GM04504 (cell line): ENCODE measurements at places on chromosomes 6 and 20.
A peak's percentile ranks its signal among the peaks of the same experiment; 100 is the strongest.

DNA sequence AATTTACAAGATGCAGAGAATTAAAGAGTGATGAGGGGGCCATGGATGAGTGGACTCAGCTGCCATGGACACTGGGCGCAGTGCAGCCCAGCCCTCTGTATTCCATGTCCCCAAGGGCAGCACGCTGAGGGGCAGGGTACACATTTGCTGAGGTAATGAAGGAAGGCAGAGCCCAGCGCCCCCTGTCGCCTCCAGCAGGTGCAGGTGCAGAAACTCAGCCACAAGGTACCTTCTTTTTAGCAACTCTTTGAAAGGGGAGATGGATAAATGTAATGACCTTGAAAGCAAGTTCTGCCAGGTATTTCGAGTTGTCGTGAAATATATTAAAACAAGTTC, 7.1 kb downstream of the CD93 start:
- DNase-seq: no peak

DNA sequence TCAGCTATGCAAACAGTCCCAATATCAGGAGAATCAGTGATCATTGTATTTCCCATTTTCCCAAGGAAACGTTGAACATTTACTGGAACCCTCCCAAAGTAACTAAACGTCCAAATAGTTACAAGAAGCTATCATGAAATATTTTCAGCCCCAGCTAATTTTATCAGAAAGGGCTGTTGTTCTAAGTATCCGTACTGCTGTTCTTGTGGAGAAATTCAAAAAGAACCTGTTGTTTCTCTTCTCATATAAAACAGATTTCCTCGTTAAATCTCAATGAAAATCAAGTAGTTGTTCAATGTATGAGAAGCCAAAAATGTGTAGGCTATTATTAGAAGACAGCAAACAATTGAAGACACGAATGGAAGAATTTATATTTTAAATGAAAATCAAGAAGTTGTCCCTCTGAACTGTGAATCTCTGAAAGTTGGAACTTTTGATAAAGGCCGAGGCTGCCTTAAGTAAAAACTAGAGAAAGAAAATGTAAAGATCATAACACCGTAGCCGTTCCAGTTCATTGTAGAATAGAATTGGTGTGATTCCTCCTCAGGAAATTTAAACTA, 107.7 kb downstream of the HFE start:
- no peak for DNase-seq

- no peak for DNase-seq
Observed at GRCh38 chr6:125477156-125477555, 175.4 kb upstream of the HDDC2 start.

GRCh38 chr6:156774863-156775405, 2.2 kb upstream of the ARID1B start:
- DNase-seq: no peak

DNA sequence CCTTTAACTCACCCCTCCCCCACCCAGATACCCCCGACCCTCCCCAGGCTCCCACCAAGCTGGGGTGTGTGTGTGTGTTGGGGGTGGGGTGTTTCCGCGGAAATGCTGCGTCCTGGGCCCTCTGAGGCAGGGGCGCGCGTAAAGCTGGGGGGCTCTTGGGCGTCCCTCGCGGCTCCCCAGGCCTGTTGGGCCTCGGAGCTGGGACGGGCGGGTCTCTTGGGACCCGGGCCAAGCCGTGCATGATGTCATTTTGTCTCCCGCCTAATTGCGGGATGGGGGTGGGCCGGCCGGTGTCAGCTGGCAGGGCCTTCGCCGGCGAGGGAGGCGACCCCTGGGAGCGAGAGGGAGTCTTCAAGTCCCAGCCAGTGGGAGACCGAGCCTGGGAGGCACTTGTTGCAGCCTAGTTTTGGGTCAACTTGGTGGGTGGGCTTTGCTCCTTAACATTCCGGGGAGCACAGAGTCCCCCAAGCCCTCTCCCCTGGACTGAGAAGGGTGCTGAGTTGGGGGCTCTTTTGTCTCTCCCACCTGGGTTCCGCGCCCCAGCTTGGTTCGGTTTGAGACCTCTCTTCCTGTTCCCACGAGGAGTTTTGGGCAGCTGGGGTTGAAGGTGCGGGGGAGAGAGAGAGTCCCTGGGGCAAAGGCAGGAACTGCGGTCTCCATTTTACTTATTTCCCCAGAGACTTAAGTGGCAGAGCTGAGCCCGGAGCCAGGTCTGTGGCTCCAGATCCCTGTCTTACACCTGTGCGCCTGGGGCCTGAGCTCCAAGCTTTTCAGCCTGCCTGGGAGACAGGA, 623 bp downstream of the MYBL2 start:
- DNase-seq: no peak

DNA sequence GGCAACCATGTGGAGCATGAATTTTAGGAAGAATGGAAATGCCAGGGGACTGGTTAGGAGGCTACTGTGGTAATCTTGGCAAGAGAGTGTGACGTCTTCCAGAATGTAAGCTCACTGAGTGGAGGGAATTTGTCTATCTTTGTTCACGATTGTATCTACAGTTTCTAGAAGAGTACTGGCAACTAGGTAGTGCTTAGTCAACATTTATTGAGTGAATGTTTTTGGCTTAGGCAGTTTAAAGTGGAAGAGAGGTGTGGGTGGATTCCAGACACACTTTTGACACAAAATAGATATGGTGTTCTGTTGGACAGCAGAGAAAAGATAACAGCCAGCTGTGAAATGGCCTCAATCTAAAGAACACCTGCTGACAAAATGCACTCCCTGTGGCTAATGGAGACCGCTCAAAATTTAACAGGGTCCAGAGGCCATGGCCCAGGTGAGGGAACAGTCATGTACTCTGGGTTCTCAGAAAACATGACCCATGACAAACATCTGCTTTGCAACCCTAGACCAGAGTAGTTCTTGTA, 139.3 kb downstream of the GPX5 start:
- no peak for DNase-seq

DNA sequence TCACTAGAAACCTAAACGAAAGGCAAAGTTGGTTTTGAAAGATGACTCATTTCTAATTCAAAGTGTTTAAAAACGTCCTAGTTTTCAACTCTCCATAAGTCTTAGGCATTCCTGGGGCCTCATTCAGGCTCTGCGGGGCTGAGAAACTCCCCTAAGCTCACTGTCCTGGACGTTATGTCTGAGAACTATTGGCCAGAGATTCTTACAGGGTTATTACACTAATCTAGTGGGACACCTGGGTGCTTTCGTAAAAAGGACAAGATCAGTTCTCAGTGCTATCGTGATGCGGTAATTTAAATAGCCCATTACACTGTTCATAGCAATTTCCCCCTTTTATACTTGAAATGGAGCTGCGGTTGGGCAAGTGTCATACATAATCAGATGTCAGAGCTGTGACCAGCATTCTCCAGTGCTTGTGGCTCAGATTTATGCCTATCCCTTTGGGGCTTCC, 280.9 kb downstream of the QKI start:
- DNase-seq: no peak

DNA sequence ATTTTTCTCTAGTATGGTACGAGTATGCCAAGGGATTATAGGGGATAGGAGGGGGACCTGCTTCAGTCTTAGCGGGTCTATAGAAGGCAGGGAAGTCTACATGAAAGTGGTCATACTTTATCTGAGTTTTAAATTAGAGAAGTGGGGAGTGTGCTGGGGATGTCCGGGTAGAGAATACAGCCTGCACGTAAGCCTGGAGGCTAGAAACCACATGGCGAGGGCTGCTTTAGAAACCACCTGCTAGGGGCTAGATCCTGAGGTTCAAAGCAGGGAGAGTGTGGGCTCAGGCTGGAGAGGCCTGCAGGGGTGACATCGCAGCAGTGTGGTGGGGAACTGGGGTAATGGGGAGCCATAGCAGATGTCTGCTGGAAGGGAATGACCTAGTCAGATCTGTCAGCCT, 85.2 kb downstream of the VEGFA start:
- no peak for DNase-seq

GRCh38 chr6:159817951-159818739, 18.1 kb downstream of the PNLDC1 start:
- no peak for DNase-seq

- no peak for DNase-seq
Observed at GRCh38 chr20:41697861-41698559, 79.8 kb upstream of the CHD6 start.

- no peak for DNase-seq
Observed at GRCh38 chr6:52420668-52421358, 671 bp downstream of the EFHC1 start.

- DNase-seq: no peak
Observed at GRCh38 chr6:31049518-31049917, 39.2 kb downstream of the MUC22 start.

DNA sequence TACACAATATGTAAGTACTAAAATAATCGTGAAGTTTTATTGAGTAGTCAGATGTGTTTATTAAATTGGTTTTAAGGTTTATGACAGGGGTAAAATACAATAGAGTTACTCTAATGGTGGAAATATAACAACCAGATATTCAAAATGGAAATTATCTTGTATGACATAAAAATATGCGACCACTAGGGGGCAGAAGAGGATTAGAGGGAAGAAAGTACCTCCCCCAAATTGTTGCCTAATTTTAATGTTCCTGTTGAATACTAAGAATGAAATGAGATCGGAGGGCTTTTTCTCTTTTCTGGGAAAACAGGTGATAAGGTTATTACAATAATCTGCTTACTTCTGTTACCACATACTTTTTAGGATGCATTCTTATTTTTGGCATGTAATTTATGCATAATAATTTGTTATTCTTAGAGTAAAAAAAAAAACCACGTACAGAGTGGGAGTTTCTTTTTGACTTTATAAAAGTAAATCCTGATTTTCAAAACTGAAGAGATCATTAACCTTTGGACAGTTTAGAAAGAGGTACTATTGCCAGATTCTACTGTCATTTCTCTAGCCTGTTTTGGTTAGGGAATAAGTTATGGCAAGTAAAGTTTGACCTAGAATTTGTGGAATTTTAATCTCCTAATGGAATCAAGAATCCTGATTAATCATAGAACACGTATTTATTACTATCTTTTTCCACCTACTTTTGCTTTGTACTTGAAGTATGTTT, 159.2 kb downstream of the CD109 start:
- peak; percentile 44 for DNase-seq

- no peak for DNase-seq
Observed at GRCh38 chr6:149852881-149853280, 11.3 kb downstream of the LRP11 start.

- DNase-seq: no peak
Observed at GRCh38 chr20:5364136-5364821, 47.5 kb upstream of the PROKR2 start.
